ENCODE measurements at places on chromosomes 1 and 21.

GRCh38 chr1:218982482-218982881 is 191.2 kb upstream of the LYPLAL1 start:
- no peak for DNase-seq

DNA sequence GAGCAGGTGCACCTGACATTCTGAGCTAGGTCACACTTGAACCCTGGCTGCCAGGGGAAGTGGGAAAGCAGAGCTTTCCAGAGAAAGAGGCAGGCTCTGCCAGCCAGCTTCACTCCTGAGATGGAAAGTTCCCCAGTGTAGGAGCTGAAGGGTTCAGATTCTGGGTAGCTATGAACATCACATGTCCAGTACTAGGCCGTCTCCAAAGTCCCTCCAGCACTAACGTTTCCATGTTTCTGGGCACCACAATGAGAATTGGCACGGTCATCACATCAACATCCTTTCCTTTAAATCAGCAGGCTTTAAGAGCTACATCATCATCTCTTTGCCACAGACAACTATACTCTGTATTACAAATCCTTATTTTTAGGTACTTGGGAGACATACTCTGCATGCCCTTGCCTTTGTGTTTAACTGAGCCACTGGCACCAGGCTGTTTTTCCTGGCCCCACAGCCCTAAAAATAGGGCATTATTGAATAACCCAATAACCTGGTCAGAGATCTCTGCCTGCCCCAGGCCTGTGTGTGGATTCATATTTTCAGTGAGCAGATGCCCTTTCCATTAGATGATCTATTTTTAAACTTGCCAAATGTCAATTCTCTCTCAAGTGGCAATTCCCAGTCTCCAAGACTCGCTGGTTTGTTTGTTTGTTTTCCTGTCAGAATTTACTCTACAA is 35.4 kb upstream of the USP24 start:
- DNase-seq = no peak

DNA sequence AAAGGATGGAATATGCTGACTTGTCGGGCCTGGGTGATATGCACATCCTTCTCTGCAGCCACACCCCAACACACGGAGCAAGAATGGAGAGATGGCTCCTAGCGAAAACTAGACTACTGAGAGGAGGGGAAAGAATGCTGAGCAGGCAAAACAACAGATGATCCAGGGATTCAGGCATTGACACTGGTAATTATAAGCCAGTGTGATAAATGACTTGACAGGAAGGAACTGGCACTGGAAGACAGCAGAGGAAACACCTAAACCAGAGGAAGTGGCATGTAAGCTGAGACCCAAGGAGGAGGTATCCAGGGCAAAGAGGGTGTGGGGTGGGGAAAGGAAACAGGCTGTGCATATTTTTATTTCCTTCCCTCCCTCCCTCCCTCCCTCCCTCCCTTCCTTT is 31.7 kb upstream of the KHDRBS1 start:
- DNase-seq = peak; percentile 61

DNA sequence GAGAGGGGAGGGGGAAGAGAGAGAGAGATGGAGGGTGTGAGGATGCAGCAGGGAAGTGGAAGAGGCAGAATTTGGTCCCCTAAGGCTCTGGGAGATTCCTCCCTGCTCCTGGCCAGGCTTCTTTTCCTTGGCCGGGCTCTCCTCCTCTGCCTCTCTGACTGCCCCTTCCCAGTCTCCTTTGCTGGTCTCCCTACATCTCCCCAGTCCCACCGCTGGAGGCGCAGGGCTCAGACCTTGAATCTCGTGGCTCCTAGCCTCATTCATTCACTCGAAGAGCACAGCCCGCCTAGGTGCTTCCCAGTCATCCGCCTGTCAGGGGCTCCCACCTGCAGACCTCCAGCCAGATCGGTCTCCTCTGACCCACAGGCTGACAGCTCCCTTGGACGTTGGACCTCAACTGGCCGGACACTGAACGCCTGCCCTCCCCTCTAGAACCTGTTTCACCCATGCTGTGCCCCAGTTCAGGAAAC is 76.5 kb downstream of the VWA5B1 start:
- DNase-seq = no peak

DNA sequence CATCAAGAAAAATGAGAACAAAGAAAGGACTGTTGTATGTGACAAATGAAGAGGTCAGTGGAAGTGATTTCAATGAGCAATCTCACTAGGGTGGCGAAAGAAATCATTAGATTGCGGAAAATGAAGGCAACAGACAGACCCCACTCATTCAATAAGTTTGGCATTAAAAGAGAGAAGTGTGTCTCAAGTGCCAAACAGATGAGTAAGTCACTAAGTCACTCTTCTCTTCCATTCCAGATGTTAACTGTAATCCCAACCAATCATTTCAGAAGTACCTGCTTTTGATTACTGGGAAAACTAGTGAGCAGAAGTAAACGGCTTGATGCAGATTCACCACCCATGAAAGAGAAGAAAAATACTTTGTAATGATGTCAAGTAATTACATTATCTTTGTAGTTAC is 144.3 kb upstream of the PRMT6 start:
- DNase-seq = no peak

GRCh38 chr1:162725301-162725837 is 65.1 kb upstream of the HSD17B7 start:
- no peak for DNase-seq

GRCh38 chr1:181152892-181153633 is 64.6 kb downstream of the IER5 start:
- no peak for DNase-seq

GRCh38 chr1:51686450-51686849 is 69.6 kb downstream of the OSBPL9 start:
- DNase-seq = no peak

DNA sequence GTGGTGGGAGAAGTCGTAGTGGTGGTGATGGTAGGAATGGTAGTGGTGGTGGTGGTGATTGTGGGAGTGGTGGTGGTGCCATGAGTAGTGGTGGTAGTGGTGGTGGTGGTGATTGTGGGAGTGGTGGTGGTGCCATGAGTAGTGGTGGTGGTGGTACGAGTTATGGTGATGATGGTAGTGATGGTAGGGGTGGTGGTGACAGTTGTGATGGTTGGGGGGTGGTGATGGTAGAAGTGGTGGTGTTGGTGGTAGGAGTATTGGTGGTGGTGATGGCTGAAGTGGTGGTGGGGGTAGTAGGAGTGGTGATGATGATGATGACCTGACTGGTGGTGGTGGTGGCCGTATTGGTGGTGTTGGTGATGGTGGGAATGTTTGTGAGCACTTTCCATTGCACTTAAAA is 107.1 kb downstream of the DISC1 start:
- no peak for DNase-seq

DNA sequence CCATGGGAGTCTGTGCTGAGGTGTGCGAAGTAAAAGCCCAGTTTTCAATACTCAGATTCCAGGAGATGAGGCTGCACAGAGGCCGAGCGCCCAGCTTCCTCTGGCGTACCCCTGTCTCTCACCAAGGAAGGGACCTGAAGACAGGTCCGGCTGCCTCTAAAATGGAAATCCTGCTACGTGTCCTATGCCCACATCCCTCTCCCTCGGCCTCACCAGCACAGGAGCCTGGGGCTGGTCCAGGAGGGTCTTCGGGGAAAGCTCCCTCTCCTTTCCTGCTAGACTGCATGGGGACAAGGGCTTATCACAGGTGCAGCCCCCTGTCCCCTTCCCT is 392 bp downstream of the MRPL55 start:
- no peak for DNase-seq

All from CD4-positive, alpha-beta T cell treated with Interleukin-21 for 1 hour (primary cell).